ENCODE measurements at places on chromosomes 13 and 19.

DNA sequence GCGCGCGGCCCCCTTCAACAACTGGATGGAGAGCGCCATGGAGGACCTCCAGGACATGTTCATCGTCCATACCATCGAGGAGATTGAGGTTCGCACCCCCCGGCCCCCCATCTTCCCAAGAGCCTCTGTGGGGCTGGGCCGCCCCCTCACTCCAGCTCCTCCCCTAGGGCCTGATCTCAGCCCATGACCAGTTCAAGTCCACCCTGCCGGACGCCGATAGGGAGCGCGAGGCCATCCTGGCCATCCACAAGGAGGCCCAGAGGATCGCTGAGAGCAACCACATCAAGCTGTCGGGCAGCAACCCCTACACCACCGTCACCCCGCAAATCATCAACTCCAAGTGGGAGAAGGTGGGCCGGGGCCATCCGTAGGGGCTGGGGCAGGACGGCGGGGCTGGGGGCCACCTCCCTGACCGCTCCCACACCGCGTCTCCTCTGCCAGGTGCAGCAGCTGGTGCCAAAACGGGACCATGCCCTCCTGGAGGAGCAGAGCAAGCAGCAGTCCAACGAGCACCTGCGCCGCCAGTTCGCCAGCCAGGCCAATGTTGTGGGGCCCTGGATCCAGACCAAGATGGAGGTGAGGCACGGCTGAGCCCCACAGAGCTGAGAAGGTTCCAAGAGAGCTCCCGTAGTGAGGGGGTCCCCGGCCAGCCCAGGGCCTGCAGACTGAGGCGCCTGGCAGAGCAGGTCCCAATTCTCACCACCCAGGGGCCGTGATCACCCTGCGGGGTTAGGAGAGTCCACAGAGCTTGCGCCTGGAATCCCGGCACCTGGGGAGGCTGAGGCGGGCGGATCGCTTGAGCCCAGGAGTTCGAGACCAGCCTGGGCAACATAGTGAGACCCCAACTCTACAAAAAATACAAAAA lies 20.1 kb downstream of the CAPN12 start:
- no peak for DNase-seq

DNA sequence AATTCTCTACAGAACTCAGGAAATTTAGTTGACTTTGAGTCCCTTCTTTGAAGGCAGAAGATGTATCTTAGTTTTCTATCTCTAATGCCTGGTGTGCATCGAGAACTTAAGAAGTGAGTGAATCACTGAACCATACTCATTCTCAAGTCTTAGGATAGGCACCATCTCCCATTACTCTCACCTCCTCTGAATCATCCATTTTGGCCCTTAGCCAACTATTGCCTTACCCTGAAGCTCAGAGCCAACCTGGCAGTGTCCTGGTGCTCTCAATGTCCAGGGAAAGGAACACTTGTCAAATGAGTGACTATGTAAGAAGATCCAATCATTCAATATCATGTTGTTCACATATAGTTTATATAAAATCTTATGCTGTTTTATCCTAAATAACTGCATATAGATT lies 146.6 kb downstream of the RGCC start:
- no peak for DNase-seq

- no peak for DNase-seq
Observed at GRCh38 chr19:7272856-7273578, 21.2 kb downstream of the INSR start.

- DNase-seq, result no peak
Observed at GRCh38 chr13:101486708-101487437, 34.4 kb downstream of the ITGBL1 start.

DNA sequence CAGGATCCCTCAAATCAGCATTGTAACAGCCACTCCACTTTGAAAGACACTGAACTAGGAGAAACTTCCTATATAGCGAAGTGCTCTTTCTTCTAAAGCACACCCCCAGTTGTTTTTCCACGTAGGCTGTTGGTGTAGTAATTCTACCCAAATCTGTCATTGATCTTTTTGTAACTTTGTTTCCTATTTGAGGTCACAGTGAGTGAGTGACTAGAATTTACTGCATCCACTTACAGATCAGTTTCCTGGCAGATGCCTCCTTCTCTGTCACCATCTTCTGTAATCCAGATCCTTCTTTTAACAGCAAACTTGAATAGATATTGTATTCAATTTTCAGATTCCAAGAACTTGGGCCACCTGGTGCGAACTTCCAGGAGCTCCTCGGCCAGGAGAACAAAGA lies 15.3 kb downstream of the ZAR1L start:
- no peak for DNase-seq

DNA sequence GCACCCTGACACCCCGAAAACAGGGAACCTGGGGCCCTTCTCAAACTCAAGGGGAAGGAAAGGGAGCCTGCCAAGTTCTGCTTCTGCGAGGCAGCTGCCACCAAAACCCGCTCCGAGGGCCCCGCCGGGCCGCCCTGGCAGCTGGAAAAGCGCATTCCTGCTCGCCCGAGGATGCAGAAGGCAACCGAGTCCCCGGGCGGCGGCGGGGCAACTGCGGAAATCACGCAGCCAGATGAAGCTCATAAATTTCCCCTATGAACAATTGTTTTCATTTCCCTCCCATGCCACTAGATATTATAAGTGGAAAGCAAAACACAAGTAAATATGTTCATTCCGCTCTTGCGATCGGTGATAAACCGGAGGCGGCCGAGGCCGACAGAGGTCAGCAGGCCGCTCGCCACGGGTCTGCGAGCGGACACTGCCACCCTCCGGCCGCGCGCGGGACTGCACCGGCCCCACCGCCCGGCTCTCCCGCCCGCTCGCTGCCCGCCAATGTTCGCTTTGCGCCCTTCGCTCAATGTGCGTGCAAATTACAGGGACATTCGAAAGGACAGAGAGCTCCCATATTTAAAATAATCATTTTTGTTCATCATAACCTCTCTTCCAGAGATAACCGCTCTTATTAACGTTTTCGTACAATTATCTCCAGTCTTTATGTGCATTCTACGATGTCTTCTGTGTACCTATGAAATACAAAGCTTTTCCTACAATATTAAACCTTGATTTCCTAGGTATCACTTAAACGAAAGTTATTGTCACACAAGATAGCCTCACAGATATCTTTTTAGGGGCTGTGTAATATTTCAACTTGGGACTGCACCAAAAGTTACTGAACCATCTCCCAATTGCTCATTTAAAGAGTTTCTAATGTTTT lies 120.8 kb upstream of the ZNF507 start:
- DNase-seq, result no peak

DNA sequence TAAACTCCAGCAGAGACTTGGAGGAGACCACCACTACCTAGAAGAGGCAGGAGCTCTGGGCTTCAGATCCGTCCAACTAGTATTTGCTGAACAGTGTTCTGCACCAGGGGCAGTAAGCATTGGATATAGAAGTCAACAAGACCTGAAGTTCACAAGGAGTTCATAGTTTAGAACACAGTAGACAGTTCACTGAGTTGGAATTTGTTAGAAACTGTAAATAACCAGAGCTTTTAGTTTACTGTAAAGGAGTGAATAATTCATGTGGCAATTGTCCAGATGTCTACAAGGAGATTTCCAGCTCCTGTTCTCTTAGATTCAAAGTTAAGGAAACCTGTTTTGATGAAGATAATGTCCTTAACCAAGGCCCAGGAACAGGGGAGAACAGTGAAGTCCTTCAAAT lies 128.9 kb downstream of the COG6 start:
- DNase-seq, result no peak

DNA sequence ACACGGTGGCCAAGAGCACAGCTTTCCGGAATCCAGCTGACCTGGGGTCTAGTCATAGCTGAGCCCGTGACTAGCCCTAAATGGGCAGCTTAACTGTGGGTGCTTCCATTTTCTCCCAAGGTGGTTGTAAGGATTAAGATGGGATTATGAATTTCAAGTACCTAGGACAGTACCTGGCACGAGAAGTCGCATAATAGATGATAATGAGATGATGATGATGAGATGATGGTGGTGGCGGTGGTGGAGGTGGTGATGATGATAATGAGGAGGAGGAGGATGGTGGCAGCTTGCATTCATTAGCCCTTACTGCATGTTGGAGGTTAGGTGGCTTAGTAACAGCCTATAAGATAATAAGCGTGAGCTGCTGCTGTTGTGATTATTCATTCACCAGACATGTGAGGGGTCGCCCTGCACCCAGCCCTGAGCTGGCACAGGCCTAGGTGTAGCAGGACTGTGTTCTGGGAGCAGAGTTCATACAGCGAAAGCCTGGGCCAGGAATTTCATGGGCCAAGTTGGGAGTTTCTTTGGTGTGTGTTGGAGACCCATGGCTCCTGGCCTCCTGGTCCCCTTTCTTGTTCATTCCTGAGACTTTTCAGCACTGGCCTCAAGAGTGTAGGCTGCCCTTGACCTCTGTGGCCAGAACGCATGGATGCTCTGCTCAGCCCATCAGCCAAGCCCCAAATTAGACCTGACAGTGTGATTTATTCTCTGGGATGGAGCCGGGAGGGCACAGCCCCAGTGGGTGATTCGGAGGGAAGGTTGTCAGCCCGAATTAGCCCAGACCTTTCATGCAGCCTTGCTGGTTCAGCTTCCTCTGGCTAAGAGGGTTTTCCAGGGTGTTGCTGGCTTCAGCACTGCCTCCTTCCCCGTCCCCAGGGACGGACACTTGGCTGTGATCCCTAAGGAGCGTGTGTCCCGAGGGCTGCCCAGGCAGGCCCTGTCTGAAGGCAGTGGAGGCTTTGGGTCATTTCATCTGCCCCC lies 128.8 kb downstream of the SIPA1L3 start:
- DNase-seq, result no peak

- no peak for DNase-seq
Observed at GRCh38 chr13:44432650-44433049, 59.0 kb downstream of the SERP2 start.

DNA sequence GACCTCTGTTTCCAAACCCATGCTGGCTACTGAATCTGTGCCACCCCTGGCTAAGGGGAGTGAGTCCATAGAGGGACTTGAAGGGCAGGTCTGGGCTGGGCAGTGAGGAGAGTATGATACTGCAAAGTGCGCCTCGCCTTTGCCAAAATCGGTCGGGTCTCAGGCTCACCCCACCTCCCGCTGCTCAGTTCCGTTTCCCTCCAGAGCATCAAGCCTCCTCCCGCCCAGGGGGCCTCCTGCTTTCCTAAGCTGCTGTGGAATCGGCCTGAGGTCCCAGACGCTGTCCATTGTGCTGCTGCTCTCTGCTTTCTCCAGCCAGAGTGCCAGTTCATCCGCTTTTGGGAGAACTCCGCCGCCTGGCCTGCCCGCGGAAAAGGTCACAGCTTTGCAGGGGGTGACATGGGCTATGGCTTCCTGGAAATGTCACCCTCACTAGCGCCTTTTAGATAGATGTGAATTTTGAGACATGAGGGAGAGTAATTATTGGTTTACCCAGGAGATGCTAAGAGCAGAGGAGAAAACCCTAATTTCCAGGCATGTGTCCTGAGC lies 1418.4 kb downstream of the UQCRFS1 start:
- peak; percentile 9 for DNase-seq

- DNase-seq, result no peak
Observed at GRCh38 chr19:46746281-46747057, at the start of gene STRN4. STRN4 (minus strand) TSS chr19:46746450; CDS start chr19:46746430, 20 bp downstream.

GRCh38 chr13:48804821-48805601 lies 151.3 kb downstream of the CYSLTR2 start:
- DNase-seq, result no peak

DNA sequence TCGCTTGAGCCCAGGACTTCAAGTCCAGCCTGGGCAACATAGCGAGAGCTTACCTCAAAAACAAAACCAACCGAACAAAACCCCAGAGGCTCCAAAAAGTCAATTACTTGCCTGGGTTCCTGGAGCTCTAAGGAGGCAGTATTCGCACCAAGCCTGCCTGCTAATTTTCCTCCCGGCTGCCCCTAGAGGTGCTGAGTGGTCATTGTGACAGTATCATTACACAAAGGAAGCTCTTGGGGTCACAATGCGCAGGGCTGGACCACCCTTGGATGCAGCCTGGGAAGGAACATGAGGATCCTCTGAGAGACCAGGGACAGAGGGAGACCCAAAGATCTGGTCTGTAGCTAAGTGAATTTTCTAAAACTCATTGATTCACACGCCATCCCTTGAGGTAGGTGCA lies 8.5 kb upstream of the PEX11G start:
- no peak for DNase-seq

- DNase-seq, result no peak
Observed at GRCh38 chr13:28356561-28357021, 138.3 kb downstream of the FLT1 start.

GRCh38 chr13:43132257-43132656 lies 108.9 kb downstream of the DNAJC15 start:
- no peak for DNase-seq

- DNase-seq, result no peak
Observed at GRCh38 chr13:36190771-36191170, 23.6 kb downstream of the SOHLH2 start.

- DNase-seq, result no peak
Observed at GRCh38 chr13:76214001-76214400, 577.9 kb downstream of the LMO7 start.

- DNase-seq, result no peak
Observed at GRCh38 chr19:5672708-5673459, 7.4 kb downstream of the MICOS13 start.

- DNase-seq, result no peak
Observed at GRCh38 chr13:114107686-114108081, 24.7 kb downstream of the RASA3 start.

GRCh38 chr13:86298725-86299124 lies 499.5 kb upstream of the SLITRK6 start:
- DNase-seq, result no peak

- DNase-seq, result no peak
Observed at GRCh38 chr19:18869023-18869618, 26.8 kb downstream of the CERS1 start.

- no peak for DNase-seq
Observed at GRCh38 chr19:6223461-6224307, 56.1 kb downstream of the MLLT1 start.

DNA sequence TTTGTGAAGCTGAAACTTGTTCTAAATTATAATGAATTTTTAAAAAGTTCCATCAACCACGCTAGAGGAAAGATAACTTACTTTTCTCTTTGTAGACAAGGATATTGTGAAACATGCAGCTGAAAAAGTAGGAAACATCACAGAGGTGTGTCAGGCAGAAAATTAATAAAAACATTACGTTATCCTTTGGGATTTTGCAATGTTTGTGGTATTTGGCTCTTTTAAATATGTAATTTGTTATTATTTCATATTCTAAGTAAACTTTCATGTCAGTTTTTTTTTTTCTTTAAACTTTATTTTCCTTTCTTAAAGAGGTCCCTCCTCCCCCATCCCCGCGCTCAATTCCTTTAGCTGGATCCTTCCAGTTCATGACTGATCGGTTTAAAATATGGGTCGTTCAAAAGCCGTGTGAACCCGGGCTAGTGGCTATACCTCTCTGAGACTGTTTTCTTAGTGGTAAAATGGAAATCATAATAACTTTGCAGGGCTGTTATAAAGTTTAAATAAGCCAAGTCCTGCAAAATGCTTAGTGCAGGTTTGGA lies 740 bp upstream of the CCDC61 start:
- no peak for DNase-seq

- no peak for DNase-seq
Observed at GRCh38 chr13:38363219-38363618, 13.6 kb downstream of the UFM1 start.

DNA sequence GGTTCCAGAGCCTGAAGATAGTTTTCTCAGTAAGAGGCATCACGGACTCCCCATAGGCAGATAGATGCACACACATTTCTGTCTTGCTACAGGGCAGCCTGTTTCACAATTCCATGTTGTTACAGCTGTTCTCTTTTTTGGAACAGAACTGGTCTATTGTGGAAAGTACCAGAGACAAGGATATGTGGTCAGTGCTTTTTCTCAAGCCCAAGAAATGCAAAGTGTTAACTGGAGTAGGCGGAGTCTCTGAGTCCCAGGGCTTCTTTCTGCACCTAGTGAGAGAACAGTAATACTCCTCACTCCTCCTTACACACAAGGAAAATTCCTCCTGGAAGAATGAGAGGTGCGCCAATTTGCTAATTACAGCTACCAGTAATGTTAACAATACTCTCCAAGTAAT lies 141.6 kb upstream of the ARGLU1 start:
- DNase-seq, result no peak

- DNase-seq, result no peak
Observed at GRCh38 chr19:49151267-49152118, 3.7 kb downstream of the HRC start.
